Frontal cortex (tissue), 4 donors: ENCODE measurements at places on chromosomes 1 and 21.

GRCh38 chr1:48753293-48753692 is 23.4 kb downstream of the BEND5 start:
- no peak for DNase-seq

DNA sequence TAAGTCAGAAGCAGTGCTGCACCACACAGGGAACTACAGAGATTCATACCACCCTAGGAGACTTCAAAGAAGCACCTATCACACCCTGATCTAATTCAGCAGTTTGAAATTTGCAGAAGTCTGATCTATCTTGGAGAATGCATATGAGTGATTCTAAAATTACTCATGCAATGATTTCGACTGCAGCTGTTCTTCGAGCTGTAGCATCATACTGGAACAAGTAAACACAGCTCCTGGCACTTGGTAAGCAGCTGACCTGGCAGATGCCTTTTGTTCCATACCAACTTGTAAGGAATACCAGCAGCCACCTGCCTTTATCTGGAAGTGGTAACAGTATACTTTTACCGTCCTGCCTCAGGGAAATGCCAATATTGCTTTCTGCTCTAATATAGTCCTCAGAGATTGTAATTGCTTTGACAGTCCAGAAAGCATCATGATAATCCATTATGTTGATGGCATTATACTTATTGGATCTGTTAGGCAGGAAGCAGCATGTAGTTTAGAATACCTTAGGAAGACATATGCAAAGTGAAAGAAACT is 25.7 kb downstream of the AADACL4 start:
- DNase-seq, result no peak

- no peak for DNase-seq
These were observed 296.1 kb upstream of the SPAG17 start for GRCh38 chr1:118481126-118481525.

DNA sequence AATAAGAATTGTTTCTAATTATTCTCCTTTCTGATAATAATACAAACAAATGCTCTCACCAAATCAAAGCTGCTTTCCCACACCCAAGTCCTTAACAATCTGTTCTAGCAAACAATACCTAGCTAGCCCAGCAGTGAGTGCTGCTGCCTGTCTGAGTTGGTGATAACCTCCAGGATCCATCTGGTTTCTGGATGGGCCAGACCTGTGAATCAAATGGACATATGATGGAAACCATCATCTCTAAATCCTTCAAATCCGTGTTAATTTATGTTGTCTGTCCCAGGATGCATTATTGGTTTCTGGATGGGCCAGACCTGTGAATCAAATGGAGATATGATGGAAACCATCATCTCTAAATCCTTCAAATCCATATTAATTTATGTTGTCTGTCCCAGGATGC is 1230.0 kb downstream of the AMY1C start:
- DNase-seq, result no peak

- no peak for DNase-seq
These were observed 1777.5 kb downstream of the BRINP3 start for GRCh38 chr1:188700116-188700515.

GRCh38 chr1:1996207-1996651 is 7.4 kb downstream of the CFAP74 start:
- no peak for DNase-seq

GRCh38 chr1:223715604-223716172 is 3.3 kb downstream of the CAPN2 start:
- DNase-seq, result no peak

DNA sequence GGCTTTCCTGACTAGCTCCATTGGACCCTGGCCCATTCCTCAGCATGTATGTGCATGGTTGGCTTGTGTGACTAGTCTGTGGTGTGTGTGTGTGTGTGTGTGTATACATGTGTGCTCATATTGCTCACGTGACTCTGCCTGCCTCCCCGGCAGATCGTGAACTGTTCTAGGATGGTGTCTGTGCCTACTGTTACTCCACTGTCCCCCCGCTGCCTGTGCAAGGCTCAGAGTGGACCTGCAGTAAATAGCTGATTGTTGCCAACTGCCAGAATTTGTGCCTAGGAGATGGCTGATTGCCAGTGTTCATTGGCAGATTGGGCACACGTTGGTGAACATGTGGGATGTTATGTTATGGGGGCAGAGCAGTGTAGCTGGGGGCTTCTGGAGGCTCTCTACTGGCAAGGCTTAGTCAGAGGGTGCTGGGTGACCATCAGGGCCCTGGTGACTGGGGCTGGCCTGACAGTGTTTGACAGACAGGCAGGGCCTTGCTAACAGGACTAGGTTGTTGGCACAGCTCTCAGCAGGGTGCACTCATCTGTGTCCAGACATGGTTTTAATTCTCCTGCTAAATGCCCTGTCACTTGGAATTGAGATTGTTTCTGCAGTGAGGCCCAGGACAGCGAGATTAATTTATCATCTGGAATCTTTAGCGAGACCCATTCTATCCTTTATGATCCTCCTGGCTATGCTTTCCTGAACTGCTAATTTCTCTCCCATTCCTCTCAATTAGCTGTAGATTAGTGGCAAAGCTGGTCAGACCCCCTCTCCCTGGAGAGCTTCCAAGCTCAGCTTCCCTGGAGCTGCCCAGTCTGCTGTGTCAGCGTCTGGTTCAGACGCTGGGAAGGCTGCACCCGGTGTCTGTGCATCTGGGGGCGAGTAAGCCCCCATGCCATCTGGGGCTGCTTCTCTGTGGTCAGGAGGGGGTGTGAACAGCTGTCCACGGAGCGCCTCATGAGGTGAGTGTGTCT is 20.8 kb downstream of the SLC6A17 start:
- DNase-seq, result no peak

DNA sequence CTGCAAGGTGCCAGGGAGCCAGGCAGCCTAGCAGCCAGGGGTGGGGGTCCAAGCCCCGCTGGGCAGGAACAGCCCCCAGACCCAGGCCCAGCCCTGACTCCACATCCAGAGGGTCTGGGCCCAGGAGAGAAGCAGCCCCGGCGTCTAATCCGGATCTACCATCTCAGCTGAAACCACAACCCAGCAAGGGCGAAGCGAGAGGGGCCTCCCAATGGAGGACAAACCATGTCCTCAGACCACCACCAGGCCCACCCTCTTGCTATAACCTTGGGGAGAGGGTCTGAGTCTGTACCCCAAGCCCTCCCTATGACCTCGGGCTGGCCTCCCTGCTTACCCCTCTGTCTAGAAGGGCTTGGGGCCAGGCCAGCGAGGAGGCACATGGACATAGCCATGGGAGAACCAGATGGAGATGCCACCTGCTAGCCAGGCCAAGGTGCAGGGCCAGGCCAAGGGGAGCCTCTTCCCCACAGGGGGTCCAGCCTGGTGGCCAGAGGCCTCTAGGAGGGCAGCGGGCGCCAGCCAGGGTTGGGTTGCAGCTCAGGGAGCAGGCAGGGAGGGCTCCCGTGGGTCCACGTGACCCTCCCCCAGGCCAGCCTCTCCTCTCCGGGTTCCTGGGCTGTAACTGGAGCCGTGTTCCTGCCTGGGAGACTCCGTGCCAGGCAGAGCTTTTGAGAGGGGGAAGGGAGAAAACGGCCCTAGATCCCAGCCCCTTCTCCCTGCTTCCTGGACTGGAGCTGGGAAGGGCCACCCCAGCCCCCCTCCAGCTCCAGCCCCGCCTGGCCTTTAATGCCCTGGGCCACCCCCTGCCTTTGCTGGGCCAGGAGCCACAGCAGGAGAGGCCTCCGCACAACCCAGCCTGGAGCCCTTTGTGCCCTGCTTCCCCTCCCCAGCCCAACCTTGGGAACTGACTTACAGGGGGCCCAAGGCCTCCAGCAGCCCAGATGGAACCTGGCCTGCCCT is 2.5 kb downstream of the WNT9A start:
- DNase-seq, result no peak

DNA sequence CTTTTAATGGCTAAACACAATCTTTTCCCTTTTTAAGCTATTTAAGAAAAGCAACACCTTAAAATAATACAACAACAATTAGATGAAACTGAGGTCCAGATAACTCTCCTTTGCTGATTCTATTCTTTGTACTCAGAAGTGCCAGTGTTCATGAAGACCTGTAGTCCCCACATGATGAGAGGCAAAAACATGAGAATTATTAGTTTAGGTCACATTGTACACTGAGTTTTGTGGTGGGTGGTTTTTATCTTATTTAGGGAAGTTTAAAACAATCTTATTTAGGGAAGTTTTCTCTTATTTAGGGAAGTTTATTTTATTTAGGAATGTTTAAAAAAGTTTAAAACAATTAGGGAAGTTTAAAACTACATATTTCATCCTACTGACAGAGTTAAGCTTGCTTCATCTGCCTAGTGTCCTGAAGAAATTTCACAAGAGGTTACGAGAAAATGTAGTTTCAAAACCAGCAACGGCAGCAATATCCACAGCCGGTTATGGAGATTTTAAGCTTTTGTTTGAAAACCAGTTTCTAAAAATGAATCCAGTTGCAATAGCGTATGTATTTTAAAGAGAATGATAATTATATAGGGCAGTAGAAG is 7.8 kb upstream of the OR14I1 start:
- no peak for DNase-seq

- DNase-seq, result peak; percentile 58
These were observed 618 bp downstream of the JAM2 start for GRCh38 chr21:25639551-25640201.

GRCh38 chr1:56645677-56646305 is 677 bp downstream of the PRKAA2 start:
- DNase-seq, result no peak

- DNase-seq, result no peak
These were observed 96.6 kb downstream of the PTPN14 start for GRCh38 chr1:214454569-214455396.

GRCh38 chr1:171019971-171020370 is 70.7 kb upstream of the FMO3 start:
- DNase-seq, result no peak

- DNase-seq, result no peak
These were observed 41.2 kb downstream of the SSBP3 start for GRCh38 chr1:54364995-54365394.

DNA sequence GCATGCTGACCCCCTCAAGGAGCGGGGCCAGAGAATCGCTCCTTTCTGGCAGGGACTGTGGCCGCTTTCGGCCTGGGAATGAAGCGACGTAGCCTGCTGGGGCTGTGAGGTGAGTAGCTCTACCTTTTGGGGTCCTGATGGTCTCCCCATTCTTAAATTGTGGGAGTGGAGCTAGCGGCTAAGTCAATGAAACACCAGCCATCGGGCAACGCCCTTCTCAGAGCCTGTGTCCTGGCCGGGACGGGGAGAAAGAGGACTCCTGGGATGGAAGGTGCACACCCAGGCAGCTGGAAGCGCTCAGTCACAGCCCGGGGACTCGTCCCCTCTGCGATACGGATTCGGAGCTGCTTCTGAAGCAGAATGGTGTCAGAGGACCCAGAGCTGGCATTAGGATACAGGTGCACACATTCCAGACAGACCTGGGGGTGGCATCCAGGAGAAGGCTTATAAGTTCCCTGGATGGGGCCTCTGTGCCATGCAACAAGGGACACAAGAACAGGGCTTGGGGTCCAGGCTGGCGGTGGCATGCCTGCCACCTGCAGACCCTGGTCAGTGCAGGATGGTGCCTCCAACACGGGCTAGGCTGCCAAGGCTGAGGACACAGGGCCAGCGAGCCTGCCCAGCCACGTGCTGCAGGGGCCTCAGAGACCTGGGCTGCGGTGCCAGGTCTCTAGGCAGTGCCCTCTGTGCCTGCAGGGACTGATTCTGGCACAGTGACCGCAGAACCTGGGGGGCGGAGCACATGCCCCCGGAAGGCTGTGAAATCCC is 945 bp upstream of the WNT9A start:
- DNase-seq, result peak; percentile 28

DNA sequence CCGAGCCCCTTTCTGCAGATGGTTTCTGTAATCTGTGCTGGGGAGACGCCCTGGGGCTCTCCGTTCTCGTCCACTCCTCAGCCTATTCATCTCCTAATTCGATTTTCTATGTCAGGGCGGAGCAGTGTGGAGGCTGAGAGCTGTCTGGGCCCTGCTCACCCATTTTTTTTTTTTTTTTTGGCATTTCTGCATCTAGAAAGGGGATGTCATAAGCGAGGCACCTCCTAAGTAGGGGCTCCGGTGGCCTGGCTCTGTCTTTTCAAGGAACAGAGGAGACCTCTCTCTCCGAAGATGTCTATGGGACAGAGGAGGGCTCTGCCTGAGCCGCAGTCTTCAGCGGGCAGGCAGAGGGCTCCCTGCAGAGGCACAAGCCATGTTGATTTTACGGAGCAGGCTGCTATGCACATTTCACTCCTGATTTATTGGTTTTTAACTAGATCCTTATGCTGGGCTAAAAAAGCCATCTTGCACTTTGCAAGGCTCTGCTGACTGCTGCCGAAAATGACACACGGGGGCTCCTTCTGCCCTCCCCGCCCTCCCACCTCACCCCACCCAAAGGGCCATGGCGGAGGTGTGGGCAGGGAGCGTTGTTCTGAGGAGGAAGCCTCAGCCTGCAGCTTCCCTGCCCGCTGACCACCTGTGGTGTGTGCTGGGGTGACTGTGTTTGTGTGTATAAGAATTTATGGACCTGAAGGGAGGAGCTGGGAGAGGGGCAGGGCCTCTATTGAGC is 71.0 kb downstream of the FOXD2 start:
- no peak for DNase-seq

DNA sequence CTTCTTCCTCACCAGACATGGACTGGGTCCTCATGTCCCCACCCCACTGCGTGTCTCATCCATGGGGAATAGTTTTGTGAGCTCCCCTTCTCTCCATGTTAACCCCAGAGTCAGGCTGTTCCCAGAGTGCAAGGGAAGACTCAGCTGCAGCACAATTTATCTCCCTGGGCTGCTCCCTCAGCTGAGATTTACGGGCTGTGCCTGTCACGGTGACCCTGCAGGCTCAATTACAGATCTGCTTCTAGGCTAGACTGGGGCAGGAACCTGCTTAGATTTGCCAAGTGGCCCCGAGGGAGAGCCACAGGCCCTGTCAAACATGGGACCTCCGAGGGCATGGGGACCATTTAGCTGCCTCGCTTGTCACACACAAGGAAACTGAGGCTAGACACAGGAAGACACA is 37.8 kb downstream of the CDCP2 start:
- DNase-seq, result no peak

- no peak for DNase-seq
These were observed 63.3 kb downstream of the FGGY start for GRCh38 chr1:59360170-59360569.

DNA sequence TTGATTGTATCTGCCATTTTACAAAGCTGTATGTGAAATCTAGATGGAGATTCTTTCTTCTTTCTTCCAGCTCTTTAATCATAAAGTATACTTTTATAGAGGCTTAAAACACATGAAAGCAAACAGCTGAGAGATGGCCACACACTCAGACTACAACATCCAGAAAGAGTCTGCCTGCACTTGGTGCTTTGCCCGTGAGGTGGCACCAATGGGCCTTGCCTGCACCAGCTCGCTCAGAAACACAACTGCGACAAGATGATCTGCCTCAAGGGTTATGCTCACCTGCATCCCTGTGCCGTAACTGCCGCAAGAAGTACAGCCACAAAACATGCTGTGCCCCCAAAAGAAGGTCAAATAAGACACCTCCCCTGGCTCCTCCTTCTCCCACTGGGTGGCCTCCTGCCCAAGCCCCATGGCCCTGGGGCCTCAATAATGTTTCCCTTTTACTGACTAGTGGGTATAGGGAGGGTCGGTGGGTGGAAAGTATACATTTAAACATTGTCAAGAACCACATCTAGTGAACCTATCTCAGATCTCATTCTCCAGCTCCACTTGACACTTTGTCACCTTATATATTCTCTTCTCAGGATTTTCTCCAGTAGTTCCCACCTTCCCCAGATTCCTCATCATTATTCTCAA is 66.7 kb upstream of the ANGPTL3 start:
- peak; percentile 14 for DNase-seq

- peak; percentile 35 for DNase-seq
These were observed 16.8 kb upstream of the ETV3 start for GRCh38 chr1:157154940-157155514.

GRCh38 chr1:187096689-187097088 is 267.9 kb downstream of the PLA2G4A start:
- DNase-seq, result no peak

GRCh38 chr1:247331525-247332214 is at the start of gene ZNF496:
Gene ZNF496, minus strand, starts transcription at chr1:247331867. Its CDS starts 2,289 bp downstream, at chr1:247329578.
- peak; percentile 92 for DNase-seq
